Endodermal cell (in vitro differentiated cells): ENCODE measurements at places on chromosomes 7 and 10. TPM values are rescaled to one million over a fixed set of nuclear protein-coding genes. Genes with fewer than 3 reads are reported as not detected.

DNA sequence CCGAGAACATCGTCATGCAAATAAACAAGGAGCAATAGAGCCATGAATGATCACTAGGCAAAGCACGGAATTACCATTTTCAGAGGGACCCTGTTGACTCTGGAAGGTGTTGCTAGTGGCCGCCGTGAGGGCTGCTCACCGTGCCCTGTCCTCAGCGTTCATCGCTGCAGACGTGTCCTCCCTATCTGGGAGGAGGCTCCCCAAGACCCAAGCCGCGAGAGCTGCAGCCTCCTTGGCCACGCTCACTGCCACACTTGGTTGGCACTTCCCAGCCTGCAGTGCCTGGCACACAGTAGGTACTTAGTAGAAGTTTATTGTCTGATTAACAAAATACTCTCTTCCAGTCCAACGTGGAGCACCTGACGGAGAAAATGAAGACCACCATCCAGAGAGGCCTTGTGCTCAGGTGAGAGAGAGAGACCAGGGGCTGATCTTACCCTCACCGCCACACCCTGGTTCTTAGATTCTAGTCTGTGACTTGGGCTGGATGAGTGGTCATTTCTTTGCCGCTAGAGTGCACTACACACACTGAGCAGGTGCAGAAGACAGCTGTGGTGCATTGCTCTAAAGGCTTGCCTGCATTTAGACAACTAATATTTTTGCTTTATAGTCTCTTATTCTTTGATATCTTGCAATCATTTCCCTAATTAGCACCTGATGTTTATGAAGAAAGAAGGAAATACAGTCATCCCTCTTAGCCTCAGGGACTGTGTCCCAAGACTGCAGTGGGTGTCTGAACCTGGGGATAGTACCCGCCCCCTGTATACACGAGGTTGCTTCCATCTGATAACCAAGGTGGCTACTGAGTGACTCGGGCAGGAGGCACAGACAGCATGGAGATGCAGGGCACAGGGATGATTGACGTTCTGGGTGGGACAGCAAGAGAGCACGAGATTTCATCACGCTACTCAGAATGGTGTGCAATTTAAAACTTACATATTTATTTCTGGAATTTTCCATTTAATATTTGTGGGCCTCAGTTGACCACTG lies 40.3 kb downstream of the PITRM1 start:
- no peak for DNase-seq

DNA sequence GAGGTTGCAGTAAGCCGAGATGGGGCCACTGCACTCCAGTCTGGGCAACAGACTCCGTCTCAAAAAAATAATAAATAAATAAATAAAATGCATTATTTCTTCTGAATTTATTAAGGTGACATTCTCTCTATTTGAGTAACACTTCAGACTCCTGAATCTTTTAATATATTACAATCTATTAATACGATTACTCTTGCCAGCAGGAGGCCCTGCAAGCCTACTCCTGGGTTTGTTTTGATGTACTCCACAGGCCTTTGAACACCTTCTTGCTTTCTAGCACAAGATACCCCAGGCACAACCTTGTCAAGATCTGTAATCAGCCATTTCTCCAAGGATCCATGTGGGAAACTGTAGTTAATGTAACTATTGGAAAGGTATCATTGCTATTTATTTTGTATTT lies 63.5 kb downstream of the COBL start:
- peak; percentile 25 for DNase-seq

DNA sequence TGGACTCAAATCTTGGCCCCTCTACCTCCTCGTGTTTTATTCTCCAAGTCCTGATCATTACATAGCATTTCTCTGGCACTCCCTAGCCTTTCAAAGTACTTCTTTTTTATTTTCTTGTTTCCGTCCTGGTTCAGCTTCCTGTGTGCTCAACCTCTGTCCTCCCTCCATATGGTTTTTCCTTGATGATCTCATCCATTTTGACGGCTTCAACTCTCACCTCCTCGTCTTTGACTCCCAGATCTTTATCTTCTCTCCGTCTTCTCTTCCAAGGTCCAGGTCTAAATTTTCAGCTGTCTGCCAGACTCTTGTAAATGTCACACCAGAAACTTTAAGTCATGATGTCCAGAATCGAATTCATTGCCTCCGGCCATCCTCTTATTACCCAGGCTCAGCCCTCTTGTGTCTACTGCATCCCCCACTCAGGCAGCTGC lies 23.3 kb upstream of the GFRA1 start:
- no peak for DNase-seq

- DNase-seq = no peak
Measured at GRCh38 chr10:49381111-49381900, 14.6 kb downstream of the DRGX start.

Gene NME8
- 1.9 and 2.3 TPM in 2 replicates for total RNA-seq

DNA sequence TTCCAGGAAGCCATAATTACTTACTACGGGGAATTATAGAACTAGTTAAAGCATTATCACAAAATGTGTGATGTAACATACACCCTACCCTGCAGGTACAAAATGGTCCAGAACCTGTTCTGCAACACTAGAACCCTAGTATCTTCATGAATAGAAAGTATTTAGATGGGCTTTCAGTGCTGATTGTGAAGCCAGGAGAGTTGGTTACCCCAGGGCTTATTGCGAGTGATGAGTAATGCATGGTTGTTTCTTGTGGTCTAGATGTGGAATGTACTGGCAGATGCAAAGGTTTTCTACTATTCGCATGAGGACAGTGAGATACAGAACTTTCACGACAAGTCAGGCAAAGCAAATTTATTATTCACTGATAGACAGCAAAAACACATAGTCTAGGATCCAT lies 33.6 kb upstream of the AGR3 start:
- no peak for DNase-seq

DNA sequence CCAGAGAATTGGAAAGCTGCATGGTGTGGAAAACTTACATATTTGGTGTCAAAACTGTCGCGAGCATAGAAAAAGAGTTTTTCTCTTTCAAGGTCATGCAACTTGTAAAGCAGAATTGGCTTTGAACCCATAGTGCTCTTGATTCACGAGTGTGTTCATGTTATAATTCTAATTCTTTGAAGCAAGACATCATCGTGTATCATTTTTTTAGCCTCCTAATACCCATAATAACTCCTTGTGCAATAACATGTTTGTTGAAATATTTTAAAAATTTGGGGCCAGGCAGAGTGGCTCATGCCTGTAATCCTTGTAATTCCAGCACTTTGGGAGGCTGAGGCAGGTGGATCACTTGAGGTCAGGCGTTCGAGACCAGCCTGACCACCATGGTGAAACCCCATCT lies 4.2 kb downstream of the CCL24 start:
- no peak for DNase-seq

Gene WEE2
- not detected in 3 replicates for total RNA-seq

DNA sequence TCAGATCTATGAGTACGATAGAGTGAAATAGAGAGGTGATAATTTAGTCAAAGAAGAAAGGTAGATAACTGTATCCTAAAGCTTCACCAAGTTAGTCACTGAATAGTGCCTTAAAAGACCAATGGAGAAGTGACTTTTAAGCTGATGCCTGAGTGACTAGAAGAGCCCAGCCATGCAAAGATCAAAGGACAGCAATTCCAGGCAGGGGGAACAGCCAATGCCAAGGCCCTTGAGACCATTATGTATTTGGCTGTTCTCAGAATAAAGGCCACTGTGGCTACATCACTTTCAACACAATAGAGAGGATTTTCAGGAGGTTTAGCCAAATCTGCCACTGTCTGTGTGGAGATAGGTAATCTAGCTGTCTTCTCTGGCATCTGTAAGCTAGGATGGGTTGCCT lies 17.8 kb downstream of the HDAC9 start:
- DNase-seq = peak; percentile 52

GRCh38 chr7:105532709-105533460 lies 884 bp downstream of the RINT1 start:
- DNase-seq = no peak

Gene PLEKHS1
- total RNA-seq = not detected in 3 replicates

Gene C10orf105
- total RNA-seq = 0.13 and 0.27 TPM in 2 replicates

DNA sequence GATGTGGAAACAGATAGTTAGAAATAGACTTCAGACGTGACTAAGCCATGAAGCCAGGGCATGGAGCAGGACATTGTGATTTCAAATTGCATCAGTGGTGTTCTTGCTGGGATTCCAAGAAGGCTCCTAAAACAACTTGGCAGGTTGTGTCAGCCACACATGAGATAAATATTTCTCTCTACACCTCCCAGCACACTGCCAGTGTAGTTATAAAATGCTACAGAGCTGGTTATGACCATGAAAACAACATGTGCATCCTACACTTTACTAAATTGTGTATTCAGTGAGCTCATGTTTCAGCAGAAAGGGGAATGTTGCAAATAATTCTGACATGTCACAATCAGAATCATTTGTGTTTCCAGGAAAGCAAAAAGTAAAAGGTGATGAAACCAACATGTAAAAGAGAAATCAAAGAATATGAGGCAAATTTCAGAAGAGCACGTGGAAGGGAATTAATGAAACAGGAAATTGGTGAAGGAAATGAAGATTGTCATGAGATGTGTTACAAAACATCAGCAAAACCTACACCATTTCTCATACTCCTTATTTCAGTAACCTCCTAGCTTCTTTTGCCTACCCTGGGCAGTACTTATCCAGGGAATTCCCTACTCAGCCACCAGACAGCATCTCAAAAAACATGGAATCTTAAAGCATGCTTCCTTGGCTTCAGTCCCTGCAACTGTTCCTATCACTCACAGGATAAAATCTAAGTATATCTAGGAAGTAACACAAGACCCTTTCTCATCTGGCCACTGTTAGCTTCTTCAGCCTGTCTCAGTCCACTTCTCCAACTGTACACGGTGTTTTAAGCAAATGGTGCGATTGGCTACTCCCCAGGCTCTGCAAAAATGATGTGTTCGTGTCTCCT lies 5.8 kb upstream of the CYP3A7 start:
- DNase-seq = no peak

Gene TRIM50
- 0.18 and 0.24 TPM in 2 replicates for total RNA-seq

DNA sequence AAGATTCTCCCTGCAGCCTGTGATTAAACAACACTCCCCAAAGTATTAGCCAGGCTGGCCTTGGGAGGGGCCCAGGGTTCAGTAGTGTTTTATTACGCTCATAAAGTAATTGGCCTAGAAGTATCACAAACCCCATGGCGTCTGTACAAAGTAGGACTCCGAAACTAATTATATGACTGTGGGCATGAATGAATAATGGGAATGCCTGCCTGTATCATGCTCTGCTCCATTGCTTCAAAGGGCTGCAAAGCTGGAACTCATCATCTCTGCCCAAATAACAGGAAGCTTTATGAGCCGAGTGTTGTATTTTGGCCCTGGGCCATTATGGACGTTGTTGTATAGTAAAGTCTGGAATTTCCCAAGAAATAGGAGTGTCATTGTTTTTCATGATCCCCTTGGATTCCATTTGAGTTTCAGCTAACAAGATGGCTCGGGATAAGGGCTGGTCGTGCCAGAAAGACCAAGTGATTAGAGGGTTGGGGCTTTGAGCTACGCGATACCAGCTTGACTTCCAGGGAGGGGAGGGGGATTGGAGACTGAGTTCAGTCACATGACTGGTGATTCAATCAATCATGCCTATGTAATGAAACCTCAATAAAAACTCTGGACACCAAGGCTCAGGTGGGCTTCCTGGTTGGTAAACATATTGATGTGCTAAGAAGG lies 65.3 kb upstream of the NPTX2 start:
- DNase-seq = no peak

Gene CUBN
- total RNA-seq = 0.72 and 1.3 TPM in 2 replicates

DNA sequence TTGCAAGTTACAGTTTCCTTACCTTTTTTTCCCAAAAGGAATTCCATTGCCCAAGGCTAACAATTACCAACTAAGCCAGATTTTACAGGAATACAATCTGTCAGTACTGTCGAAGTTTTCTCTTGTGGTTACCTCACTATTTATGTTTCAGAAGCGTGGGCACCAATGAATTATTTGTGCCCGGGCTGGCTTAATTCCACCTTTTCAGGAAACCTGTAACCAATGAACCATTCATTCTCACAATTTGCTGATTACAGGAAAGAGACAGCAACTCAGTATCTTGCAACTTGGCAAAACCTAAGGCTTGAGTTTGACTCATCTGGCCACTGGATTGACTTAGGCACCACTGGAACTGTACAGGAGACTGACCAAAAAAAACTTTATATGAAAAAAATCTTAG lies 485.6 kb downstream of the INHBA start:
- DNase-seq = no peak

DNA sequence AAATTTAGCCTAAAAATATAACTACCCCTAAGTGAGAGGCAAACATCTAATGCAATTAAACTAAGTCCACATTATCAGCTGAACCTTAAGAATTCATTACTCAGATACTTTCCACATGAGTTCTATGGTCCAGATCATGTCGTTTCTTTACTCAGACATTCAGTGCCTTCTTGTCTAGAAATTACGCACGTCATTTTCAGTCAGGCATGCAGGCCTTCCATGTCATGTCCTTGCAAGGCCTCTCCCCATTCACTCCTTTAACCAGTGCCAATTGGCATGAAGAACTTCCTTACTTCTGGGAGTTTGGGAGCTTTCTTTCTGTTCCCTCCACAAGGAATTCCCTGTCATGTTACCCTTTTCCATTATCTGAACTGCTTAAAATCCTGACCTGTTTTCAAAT lies 118.8 kb downstream of the NRP1 start:
- DNase-seq = no peak

Gene TECTB
- not detected in 2 replicates for total RNA-seq

GRCh38 chr7:38129579-38129978 lies 48.5 kb upstream of the STARD3NL start:
- no peak for DNase-seq

Gene KAZALD1
- total RNA-seq = 7.3 to 10.0 TPM (median 10.0 TPM) in 3 replicates

- no peak for DNase-seq
Measured at GRCh38 chr10:94035982-94036765, 42.4 kb downstream of the PLCE1 start.

- no peak for DNase-seq
Measured at GRCh38 chr10:123166618-123167017, 12.4 kb downstream of the BUB3 start.

Gene TAS2R4
- 1.3 and 2.3 TPM in 2 replicates for total RNA-seq

Gene TACC2
- 34.1 and 34.9 TPM in 2 replicates for total RNA-seq

DNA sequence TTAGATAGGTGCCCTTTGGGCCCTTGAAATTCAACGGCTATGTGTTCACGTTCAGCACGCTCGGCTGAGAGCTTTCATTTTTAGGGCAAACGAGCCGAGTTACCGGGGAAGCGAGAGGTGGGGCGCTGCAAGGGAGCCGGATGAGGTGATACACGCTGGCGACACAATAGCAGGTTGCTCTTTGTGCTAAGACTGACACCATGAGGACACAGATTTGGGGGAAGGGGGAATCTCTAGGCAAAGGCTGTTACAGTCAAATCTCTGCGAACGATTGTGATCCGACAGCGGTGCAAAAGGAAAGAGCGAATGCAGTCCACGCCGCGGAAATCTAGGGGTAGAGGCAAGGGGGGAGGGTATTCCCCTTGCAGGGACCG lies 667 bp downstream of the KLLN start:
- DNase-seq = no peak

- DNase-seq = no peak
Measured at GRCh38 chr7:70317356-70317755, 719.1 kb downstream of the AUTS2 start.

Gene CLDN4
- 5.6 and 7.3 TPM in 2 replicates for total RNA-seq

Gene FGFBP3
- 18.4 and 19.0 TPM in 2 replicates for total RNA-seq

Gene CCDC3
- 9.0 and 12.3 TPM in 2 replicates for total RNA-seq

GRCh38 chr7:23907012-23907411 lies 197.0 kb downstream of the STK31 start:
- no peak for DNase-seq

GRCh38 chr10:121531076-121531829 lies 67.0 kb downstream of the FGFR2 start:
- DNase-seq = no peak
